ENCODE measurements at places on chromosomes 3 and 15.

GRCh38 chr3:127167315-127168043 lies 25.5 kb upstream of the PRR23E start:
- no peak for DNase-seq

DNA sequence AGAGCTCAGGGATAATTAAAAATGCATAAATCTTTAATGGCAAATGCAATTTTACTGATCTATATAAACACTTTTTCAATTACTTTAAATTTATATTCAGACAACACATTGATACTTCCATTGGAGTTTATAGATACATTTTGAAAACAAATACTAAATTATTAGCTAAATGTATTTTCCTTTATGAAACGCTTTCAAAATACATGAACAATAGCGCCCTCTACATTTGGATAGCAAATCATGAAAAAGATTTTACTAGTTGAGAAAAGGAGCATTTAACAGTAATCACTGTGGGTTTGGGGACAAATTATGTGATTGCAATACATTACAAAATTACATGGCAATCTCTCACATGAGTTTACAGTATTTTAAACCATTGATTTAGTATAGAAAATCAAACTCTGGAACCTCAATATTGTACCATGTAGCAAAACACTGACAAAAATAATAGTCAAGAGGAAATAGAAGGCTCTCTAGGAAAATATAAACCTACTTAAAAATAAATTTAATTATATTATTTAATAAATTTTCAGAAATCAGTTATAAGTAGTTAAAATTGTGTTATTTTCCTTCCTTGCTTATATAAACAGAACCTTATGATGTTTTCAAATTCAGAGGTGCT lies 207.9 kb downstream of the ZIC1 start:
- DNase-seq = no peak

DNA sequence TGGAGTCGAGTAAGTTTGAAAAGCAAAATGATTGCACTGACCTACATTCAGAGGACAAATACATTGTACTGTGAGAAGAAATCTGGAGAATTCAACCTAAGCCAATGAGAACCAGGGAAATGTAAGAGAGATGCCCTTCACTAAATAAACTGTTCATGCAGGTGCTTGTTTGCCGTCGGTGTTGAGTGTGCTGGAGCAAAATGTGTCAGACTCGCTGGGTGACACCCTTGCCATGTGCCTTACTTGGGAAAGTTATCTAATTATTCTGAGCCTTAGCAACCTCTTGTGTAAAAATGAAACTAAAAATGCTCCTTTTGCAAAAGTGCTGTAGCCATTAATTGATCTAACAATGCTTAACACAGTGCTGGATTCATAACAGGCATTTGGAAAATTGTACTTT lies 140.4 kb downstream of the GABRB3 start:
- no peak for DNase-seq

DNA sequence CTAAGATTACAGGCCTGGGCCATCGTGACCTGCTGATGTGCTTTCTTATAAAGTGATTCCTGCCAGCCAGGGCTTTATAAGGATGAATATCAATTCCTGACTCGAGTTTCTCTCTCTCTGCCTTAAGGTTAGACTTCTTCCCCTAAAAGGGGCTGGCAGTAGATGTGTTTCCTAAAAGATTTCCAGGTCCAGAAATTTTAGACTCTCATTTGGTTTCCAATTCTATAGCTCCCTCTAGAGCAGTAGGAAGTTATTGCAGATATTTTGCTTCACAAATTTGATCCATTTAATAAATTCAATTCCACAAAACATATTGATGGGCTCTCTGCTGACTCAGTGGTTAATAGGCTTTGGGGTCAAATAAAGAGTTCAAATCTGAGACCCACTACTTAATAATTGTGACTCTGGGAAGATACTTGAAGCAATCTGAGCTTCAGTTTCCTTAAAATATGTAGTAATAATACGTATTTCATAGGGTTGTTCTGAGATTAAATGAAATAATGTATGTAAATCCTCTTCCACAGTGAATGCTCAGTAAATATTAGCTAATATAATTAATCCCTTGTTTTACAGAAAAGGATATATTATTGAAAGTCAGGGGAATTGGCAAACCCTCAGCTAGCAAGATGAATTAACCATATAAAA lies 2.1 kb downstream of the TRIM69 start:
- no peak for DNase-seq

DNA sequence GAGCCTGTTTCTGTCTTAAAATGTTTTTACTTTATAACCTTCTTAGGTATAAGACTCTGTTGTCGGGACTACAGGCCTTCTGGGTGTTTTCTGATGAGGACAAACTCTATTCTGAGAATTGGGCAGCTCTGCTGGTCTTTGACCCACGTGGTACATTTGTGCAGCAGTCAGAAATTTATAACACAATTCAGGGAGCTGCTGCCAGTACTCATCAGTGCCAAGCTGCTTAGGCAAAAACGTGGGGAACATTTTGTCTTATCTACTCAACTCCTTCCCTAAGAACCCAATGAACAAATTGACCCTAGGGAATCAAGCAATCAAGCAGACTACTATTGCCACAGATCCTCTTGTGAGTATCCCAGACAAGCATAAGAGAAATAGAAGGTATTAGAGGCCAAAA lies 180.7 kb upstream of the PDZRN3 start:
- DNase-seq = no peak

DNA sequence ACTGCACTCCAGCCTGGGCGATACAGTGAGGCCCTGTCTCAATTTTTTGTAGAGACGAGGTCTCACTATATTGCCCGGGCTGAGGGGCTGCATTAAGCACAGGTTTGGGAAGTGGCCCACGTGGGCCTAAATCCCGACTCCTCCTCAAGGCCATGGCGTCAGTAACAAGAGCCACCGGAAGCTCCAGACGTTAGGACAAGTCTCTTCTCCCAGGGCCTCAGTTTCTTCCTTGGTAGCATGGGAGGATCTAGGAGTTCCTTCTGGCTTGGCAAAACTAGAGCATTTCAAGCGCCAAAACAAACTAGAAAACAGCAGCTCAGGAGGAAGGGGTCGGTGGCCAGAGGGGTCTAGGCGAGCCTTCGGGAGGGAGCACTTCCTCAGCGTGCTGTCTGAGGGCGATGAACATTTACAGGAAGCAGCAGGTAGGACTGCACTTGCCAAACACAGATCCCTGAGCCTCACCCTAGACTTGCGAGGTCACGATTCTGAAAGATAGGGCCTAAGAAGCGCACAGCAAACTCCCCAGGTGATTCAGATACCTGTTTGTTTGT lies 536 bp downstream of the SNAPC5 start:
- no peak for DNase-seq
